Right cardiac atrium (tissue), 5 donors: ENCODE measurements at places on chromosomes 16 and 17. TPM values are rescaled to one million over a fixed set of nuclear protein-coding genes. Genes with fewer than 3 reads are reported as not detected.

GRCh38 chr16:66116163-66117002 lies 250.1 kb upstream of the CDH5 start:
- no peak for DNase-seq

TMC7 gene
- polyA plus RNA-seq, result 0.84 TPM

OTOP3 gene
- polyA plus RNA-seq, result not detected

- no peak for DNase-seq
These were observed 1.1 kb downstream of the ZFHX3 start for GRCh38 chr16:73046849-73047214.

- no peak for DNase-seq
These were observed 420.4 kb downstream of the GRIN2A start for GRCh38 chr16:9761870-9762269.

DNA sequence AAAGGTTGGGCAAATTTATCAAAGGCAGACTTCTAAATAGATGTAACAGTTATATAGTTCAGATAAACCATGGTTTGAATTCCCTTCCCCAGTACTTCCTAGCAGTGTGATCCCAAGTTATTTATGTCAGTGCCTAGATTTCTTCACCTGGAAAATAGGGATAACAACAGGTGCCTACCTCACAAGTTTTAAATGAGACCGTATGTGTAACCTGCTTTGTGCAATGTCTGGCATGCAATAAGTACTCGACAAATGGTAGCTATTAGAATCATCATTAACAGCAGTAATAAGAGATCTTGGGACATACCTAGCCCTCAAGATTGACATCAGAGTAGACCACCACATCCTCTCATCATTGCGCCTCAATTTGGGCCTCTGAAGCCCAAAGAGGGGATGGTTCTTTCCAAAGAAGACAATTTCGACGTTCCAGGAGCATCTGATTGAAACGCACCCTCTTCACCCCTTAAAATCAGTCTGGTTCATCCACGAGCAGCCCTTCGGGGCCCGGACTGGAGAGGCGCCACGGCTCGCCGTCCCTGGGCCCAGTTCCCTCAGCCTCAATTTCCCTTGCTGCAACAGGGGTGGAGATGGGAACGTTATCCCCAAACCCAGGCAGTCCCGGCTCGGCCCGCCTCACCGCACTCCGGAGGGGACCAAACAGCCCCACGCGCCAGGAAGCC lies 541 bp downstream of the ACACA start:
- DNase-seq, result no peak

DNA sequence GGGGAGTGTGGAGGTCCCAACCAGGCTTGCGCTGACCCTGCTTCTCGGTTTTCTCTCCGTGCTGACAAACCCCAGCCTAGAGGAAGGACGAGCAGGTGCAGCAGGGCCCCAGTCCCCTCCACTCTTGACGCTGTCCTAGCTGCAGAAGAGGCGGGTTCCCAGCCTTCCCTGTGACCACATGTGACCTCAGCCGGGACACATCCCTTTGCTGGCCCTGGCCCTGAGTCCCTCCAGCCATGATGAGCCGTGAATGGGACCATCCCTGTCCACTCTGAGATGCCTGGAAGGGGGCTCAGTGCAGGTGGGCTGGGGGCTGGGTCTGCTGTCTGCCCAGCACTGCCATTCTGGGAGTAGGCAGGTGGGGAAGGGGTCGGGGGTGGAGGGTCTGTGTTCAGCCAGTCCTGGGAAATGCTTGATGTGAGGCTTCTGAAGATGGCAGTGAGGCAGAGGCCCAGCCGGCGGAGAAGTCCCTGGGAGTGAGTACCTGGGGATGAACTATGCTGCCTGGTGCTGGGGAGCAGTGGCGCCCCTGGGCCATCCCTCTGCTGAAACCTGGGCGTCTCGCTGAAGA lies 1.9 kb upstream of the TUBB3 start:
- peak; percentile 42 for DNase-seq

SLC9A5 gene
- polyA plus RNA-seq, result 1.9 TPM

- DNase-seq, result no peak
These were observed 1.9 kb downstream of the CDK10 start for GRCh38 chr16:89688395-89688794.

CLEC18B gene
- polyA plus RNA-seq, result 0.11 TPM

FZD2 gene
- 2.4 TPM for polyA plus RNA-seq

WSCD1 gene
- polyA plus RNA-seq, result 2.6 TPM

GRCh38 chr17:8630227-8630801 lies at the start of gene MYH10:
Gene MYH10, minus strand, starts transcription at chr17:8630725. Its CDS starts 7,479 bp downstream, at chr17:8623246.
- no peak for DNase-seq

- DNase-seq, result no peak
These were observed 258.2 kb upstream of the HSBP1 start for GRCh38 chr16:83549316-83550182.

TNP2 gene
- polyA plus RNA-seq, result not detected

DNA sequence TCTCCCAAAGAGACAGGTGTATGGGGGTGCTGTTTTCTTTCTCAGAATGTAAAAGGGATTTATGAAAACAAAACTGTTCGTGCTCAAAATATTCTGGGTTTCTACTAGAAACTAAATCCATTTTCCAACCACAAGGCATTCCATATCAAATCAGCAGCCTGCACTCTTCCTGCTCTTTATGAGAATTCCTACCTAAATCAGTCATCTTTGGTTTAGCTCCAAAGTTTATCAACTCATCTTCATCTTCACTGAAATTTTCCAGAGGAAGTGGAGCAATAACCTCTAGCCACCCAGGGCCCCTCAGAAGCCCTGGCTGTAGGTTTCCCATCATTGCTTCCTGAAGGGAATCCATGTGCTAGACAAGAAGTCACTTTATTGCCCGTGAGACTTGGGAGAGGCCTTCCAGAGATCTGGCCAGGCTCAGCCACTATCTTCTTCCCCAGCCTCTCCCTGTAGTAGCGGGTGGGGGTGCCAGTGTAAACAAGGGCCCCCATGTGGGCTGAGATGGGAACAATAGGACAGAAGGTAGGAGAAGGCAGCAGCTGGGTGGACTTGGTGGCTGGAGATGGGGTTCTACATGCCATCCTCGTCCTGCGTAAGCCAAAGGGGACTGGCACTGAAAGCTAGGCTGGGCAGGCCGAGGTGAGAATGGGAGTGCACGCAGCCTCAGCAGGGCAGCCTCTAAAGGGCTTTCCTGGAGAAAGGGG lies 22.0 kb upstream of the ALDH3A1 start:
- DNase-seq, result no peak

WFDC1 gene
- polyA plus RNA-seq, result 1.6 TPM

GRCh38 chr16:11698271-11698689 lies 30.0 kb downstream of the SNN start:
- DNase-seq, result no peak

DNA sequence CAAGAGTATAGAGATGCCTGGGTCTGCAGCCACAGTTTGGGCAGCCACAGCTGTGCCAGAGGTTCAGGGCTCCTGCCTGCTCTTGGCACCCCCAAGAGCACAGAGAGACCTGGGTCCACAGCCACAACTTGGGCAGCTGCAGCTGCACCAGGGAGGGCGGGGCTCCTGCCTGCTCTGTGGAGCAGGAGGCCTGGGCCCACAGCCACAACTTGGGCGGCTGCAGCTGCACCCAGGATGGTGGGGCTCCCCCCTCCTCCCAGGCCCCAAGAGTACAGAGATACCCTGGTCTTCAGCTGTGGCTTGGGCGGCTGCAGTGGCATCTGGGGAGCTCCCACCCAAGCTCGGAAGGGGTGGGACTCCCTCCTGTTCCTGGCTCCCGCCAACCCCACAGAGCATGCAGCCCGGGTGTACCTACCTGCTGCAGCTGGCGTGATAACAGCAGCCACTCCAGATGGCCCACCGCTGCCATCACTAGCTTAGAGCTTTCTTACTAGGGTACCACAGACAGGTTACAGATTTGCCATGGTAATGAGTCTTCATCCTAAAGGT lies 72.7 kb downstream of the PHKB start:
- no peak for DNase-seq

- no peak for DNase-seq
These were observed 27.8 kb upstream of the TVP23A start for GRCh38 chr16:10846213-10846998.

GRCh38 chr17:81111066-81111465 lies 54.2 kb upstream of the PVALEF start:
- DNase-seq, result no peak

- no peak for DNase-seq
These were observed 35.2 kb downstream of the NXN start for GRCh38 chr17:944266-944826.

- peak; percentile 87 for DNase-seq
These were observed 32.8 kb upstream of the NUDT16L1 start for GRCh38 chr16:4660454-4661007.

DNA sequence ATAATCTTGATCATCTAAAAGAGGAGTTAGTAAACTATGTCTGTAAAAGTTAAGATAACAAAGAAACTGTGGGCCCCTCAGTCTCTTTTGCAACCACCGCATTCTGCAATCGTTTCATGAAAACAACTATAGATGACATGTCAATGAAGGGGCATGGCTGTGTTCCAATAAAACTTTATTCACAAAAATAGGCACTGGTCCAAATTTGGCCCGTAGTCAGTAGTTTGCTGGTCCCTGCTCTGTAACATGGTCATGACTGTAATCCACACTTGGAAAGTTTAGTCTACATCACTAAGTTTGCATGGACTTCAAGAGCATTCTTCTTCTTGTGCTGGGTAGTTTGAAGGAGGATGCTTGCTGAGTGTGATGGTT lies 299.3 kb upstream of the PSMD7 start:
- DNase-seq, result no peak

ST6GALNAC1 gene
- polyA plus RNA-seq, result 2.5 TPM

DNA sequence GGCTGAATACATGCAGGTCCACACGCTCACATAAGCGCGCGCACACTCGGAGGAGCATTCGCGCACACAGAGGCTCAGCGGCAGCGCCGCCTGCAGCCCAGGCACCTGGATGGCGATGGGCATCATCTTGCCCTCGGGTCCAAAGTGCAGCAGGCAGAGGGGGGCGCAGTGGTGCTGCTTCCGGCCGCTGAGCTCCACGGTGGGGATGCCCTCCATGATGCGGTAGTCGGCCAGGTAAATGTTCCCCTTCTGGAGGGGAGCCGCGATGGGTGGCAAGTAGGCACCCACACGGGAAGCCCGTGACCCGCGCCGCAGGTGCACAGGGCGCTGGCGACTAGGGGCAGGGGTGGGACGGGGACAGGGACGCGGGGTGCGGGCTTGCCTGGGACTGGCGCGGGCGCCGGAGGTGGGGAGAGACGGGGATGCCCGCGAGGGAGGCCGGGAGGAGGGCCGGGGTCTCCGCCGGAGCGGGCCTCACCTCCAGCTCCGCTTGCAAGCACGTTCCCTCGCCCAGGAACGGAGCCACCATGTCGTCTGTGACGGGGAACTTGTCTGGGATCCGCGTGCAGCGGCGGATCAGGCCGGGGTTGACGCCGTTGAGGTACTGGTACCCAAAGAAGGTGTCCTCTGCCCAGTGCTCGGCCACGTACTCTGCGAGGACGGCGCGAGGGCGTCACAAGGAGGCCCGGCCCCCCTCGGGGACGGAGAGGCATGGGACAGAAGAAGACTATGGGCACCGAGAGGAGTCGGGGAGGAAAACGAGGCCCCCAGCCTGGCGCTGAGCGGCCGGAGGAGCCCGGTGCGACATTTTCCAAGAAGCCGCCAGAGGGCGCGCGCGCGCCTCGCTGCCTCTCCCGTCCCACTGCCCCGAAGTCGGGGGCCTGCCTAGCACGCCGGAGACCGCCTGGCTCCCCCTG lies 8.0 kb downstream of the ALOX12B start:
- peak; percentile 91 for DNase-seq

GRCh38 chr17:79073706-79074088 lies 927 bp upstream of the ENGASE start:
- DNase-seq, result no peak

ZG16B gene
- polyA plus RNA-seq, result not detected

GRCh38 chr16:17769065-17769464 lies 298.3 kb upstream of the XYLT1 start:
- no peak for DNase-seq

DNA sequence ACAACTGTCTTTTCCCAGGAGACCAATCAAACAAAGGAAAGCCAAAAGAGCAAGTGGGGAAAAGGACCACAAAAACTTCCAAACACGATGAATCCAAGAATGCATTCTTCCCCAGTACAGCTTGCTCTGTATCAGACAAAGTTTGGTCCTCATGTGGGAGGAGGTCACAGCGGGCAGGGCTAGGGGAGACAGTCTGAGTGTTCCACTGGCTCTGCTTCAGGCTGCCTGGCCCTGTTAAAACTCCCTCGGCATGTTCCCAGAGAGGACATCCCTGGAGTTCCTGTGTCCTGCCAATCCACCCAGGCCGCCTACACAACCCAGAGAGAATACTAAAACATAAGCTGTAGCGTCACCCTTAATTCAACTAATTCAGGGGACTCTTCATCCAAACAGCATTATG lies 415.1 kb upstream of the DYNLRB2 start:
- DNase-seq, result peak; percentile 36

TPSG1 gene
- not detected for polyA plus RNA-seq

C1QTNF1 gene
- 286 TPM for polyA plus RNA-seq

- peak; percentile 55 for DNase-seq
These were observed 2.6 kb downstream of the NOG start for GRCh38 chr17:56595831-56596690.

GRCh38 chr17:50180111-50180510 lies 14.3 kb downstream of the SGCA start:
- peak; percentile 9 for DNase-seq

GRCh38 chr16:11870399-11870798 lies 19.1 kb upstream of the RSL1D1 start:
- no peak for DNase-seq

DNA sequence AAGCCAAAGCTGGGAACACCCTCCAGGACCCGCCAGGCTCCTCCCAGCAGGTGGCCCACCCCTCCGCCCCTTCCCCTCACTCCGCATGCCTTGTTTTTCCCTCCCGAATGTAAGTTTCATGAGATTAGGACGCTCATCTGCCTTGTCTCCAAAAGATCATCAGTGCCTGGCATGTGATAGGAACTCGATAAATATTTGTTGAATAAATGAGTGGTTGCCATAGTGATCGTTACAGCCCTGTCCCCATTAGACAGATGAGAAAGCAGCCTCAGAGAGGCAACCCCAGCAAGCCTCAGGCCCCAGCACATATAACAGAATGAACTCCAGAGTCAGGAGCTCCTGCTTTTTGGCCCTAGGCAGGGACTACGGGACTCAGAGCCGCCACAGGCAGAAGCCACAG lies 5.0 kb downstream of the CAMKK1 start:
- no peak for DNase-seq

GRCh38 chr16:28986046-28986445 lies 1.2 kb downstream of the LAT start:
- no peak for DNase-seq

GRCh38 chr17:48541036-48541576 lies 3.8 kb downstream of the HOXB2 start:
- no peak for DNase-seq

BICDL2 gene
- not detected for polyA plus RNA-seq
